ENCODE measurements at places on chromosomes 16 and 17.

GRCh38 chr16:55308973-55309372 lies 15.0 kb upstream of the IRX6 start:
- no peak for DNase-seq

- peak; percentile 79 for DNase-seq
These were observed 840 bp upstream of the CD300LB start for GRCh38 chr17:74532115-74532514.

GRCh38 chr17:57045868-57046704 lies 39.0 kb upstream of the AKAP1 start:
- DNase-seq = no peak

- no peak for DNase-seq
These were observed 789 bp upstream of the PIPOX start for GRCh38 chr17:29042026-29042678.

DNA sequence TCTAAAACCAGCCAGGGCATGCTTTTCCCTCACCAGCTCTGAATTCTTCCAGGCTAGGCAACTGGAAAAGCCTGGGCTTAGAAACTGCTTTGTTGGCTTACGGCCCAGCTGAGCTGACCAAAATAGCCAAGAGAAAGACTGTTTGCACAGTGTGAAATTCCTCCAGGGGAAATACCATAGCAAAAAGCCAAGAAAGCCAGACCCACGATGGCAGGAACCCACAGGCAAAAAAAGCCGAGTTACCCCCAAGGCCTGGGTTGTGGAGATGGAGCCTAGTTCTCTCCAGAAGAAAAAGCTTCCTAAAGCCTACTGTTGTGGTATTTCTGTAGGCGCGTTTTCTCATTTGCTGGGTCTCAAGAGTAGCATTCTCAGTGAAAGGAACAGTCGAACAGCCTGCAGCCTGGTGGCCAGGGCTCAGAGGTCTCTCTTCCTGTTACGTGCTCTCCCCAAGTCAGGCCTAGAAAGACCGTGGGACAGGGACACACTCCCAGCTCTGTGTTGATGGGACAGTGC lies 9.2 kb downstream of the SP2 start:
- no peak for DNase-seq

GRCh38 chr16:57306676-57307341 lies 22.3 kb upstream of the PLLP start:
- DNase-seq = no peak

- no peak for DNase-seq
These were observed 3.9 kb downstream of the PPM1E start for GRCh38 chr17:58759522-58759921.

GRCh38 chr16:82864332-82865040 lies 237.7 kb downstream of the CDH13 start:
- DNase-seq = no peak

DNA sequence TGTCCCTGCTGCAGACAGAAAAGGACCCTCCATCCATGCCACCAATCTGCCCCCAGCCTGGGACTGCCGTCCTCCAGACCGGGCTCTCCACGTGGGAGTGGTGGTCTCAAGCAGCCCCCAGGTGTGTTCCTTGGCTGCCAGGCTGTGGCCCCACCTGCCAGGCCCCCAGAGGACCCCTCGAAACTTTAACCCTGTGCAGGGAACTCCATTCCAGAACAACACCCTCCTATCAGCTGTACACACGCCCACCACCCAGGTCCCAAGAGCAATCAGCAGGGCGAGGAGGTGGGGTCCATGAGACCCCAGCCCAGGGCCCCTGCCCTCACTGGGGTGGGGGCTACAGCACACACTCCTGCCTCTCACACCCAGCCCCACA lies 1.4 kb downstream of the PYCR1 start:
- no peak for DNase-seq

DNA sequence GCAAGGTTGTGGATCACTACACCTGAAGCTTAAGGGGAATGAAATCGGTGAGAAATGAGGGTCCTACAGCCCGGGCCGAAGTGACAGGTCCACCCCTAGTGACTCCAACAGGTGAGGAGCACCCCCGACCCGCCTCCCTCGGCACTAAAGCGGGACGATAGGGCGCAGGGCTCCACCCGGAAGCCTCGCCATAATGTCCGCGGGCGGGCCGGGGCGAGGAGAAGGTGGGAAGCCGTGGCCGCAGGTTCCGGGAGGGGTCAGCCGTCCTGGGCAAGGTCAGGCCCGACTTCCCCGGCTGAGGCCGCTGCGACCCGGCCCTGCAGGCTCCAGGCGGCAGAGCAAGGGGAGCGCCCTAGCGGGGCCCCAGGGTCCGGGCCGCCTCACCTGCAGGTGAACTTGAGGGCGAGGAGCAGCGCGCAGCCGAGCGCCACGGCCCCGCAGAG lies 543 bp downstream of the TXNDC11 start:
- DNase-seq = no peak

GRCh38 chr17:65121368-65121767 lies 15.8 kb upstream of the RGS9 start:
- DNase-seq = no peak

DNA sequence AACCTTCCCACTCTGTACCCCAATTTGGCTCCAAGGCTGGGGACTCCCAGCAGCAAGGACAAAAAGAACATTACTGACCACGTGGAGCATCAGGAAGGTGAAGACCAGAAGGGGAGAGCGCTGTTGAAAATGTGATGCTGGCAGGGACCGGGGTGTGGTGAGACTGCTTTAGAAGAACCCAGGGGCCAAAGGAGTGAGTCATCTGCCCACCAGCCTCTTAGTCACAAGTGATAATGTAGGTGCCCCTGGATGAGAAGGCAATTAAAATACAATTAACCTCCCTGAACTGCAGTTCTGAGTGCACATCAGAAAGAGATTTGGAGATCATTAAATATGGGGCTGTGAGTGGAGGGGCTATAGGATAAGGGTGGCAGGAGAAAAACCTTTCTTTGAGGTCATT lies 366.6 kb upstream of the CCL2 start:
- no peak for DNase-seq

DNA sequence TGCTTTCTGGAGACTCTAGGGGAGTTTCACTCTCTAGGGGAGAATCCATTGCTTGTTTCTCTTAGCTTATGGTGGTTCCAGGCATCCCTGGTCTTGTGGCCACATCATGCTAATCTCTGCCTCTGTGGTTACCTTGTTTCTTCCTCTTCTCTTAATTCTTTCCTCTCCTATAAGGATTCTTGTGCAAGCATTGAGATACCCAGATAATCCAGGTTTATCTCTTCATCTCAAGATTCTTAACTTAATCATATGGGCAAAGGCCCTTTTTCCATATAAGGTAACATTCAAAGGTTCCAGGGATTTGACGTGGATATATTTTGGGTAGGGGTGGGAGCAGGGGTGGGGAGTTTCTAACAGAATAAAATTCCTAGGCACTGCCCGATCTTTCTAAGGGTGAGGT lies 32.6 kb downstream of the FAM20A start:
- no peak for DNase-seq

DNA sequence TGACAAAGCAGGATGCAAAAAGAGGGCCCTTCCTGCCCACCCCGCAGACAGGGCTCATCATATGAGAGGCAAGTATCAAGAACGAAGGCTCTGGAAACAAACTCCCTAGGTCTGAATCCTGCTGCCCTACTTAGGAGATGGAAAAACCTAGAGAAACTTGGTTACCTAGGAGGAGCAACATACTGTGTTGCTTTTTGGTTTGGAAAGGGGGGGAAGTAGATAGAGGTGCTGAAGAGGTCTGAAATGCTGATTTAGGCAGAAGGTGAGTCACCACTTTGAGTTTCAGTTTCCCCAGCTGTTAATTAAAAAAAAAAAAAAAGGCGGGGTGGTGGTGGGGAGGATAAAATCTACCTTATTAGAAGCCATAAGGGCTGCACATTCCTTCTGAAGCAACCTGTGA lies 1.5 kb downstream of the N4BP1 start:
- no peak for DNase-seq

- DNase-seq = no peak
These were observed 14.9 kb upstream of the DDX19A start for GRCh38 chr16:70331588-70332358.

- no peak for DNase-seq
These were observed 54.5 kb downstream of the NDE1 start for GRCh38 chr16:15704545-15704987.

GRCh38 chr16:57758331-57759117 lies 23.0 kb downstream of the KATNB1 start:
- no peak for DNase-seq

- no peak for DNase-seq
These were observed 82.0 kb downstream of the ENGASE start for GRCh38 chr17:79156463-79157095.

GRCh38 chr17:17812211-17813054 lies 24.4 kb downstream of the SREBF1 start:
- DNase-seq = no peak

- no peak for DNase-seq
These were observed 58.9 kb downstream of the RAP1GAP2 start for GRCh38 chr17:2855063-2855600.

DNA sequence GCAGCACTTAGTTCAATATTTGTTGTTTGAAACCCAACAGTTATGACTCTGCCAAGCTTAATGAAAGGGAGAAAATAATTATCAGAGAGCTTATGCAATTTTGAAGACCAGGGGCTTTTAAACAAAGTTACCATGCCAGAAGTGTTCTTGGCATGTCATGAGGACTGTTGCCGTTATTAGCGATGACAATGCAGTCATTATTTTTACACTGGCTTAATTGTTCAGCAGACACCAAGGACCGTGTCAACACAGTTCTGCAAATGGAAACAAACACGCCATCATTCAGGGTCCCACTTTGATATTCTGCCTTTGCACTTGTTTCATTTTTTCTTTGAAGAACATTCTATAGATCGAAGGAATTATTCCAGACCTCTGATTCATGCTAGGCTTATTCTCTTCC lies 518.5 kb downstream of the CDH13 start:
- no peak for DNase-seq

DNA sequence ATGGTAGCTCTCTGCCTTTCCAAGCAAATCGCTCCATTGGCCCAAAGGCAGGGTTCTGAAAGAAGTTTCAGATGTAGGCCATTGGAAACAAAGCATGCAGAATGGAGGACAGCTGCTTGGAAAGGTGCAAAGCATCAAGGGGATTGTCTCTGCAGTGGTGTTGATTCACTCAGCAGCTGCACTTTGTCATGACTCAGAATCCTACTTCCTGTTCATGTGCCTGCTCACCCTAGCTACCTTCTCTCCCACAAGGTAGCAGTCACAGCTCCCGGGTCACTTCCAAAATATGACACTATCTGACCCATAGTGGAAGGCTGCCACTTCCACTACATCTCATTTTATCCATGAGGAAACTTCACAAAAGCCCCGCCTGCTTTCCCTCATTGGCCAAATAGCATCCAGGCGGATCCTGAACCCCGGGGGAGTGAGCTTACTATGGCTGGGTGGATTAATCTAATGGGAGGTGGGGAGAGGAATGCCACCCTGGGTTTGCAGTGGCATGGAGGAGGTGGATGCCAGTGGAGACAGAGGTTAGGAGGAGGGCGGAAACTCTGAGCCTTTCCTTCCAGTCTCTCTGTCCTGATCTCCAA lies 74.7 kb upstream of the NKD1 start:
- DNase-seq = no peak

DNA sequence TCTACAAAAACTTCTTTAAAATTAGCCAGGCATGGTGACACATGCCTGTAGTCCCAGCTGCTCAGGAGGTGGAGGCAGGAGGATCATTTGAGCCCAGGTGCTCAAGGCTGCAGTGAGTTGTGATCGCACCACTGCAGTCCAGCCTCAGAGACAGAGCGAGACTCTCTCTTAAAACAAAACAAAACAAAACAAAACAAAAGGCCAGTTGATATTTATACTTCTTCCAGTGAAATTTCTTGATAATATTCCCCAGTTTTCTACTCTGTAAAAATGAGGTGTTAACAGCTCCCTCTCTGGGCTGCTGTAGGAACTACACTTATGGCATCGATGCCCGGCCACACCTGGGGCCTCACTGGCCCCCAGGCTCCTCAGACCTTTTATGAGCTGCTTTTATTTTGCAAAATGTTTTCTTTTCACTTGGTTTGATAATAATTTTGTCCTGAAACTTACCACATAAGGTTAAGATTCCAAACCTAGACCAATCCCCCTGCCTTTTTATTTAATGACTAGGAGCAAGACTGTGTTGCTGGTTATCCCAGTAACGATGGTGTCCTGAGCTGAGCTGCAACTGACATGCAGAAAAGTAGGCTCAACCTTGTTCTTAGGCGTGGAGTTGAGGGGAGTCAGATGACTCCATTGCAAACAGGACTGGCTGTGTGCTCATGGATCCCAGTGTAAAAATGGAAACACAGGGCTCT lies 17.6 kb downstream of the MAPK8IP3 start:
- no peak for DNase-seq

DNA sequence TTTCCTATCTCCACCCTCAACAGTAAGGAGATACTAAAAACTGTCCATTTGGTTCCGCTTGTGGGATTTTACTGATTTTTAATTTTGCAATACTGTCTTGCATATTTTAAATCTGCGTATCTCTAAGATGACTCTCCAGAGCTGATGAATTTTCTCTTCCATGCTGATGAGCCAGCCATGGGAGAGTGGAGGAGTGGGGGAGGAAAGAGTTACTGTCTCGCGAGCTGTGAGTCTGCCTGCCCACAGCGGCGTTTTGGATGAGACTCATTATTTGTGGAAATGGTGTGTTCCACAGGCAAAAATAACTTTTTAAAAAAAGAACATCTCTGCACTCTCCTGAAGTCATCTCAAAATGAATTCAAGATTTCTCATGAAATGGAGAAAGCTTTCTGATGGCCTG lies 34.6 kb upstream of the MYOCD start:
- no peak for DNase-seq

- DNase-seq = no peak
These were observed 4.3 kb upstream of the METRN start for GRCh38 chr16:710500-711075.

DNA sequence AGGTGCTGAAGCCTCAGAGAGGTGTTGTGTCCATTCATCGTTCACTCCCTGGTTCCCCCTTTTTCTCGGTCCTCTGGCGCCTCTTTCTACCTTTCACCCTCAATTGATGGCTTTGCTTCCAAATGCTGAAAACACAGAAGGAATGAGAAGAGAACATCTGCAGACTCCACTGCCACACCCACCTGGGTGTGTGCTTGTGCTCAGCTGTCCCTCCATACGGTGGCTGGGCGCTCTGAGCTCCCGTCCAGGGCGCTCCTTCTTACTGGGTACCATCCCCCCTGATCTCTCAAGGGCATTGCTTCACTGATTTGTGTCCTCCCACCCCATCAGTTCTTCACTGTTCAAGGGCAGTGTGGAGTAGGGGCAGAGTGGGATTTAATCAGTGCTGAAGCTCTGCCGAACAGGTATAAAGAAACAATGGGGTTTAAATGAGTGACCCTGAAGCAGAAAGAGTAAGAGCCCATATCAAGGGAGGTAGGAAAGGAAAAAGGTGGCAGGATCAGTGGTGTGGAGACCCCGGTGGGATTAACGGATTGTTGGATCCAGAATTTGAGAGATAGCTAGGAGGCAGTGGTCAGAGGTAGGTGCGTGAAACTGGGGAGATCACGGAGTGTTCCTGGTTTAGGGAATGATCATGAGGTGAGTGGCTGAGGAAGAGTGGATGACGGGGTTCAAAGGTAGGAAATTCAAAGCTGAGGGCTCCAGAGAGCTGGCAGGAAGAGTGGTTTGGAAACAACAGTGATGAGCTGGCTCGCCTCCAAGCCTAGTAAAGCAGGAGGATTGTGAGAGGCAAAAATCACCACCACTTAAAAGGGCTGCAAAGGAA lies 40.8 kb downstream of the MRTFB start:
- DNase-seq = no peak

All from vagina (tissue), 2 donors.